ENCODE measurements at places on chromosomes 1 and 21. TPM values are rescaled to one million over a fixed set of nuclear protein-coding genes. Genes with fewer than 3 reads are reported as not detected.

The PTGER3 gene
- total RNA-seq: 0.18 TPM

The MROH9 gene
- total RNA-seq: not detected

The RNASEL gene
- 3.6 TPM for total RNA-seq

The LGALS8 gene
- total RNA-seq: 132 TPM

The S100A7 gene
- not detected for total RNA-seq

The LCK gene
- total RNA-seq: 284 TPM

The RPE65 gene
- total RNA-seq: not detected

The PADI2 gene
- 0.11 TPM for total RNA-seq

The RNF186 gene
- total RNA-seq: not detected

The GRIK1 gene
- not detected for total RNA-seq

The MRAP gene
- not detected for total RNA-seq

The KCNQ4 gene
- total RNA-seq: 0.73 TPM

The CDC42BPA gene
- total RNA-seq: 7.3 TPM

The PYCR2 gene
- total RNA-seq: 129 TPM

The UTS2 gene
- not detected for total RNA-seq
